ENCODE measurements at places on chromosomes 5 and 9.

DNA sequence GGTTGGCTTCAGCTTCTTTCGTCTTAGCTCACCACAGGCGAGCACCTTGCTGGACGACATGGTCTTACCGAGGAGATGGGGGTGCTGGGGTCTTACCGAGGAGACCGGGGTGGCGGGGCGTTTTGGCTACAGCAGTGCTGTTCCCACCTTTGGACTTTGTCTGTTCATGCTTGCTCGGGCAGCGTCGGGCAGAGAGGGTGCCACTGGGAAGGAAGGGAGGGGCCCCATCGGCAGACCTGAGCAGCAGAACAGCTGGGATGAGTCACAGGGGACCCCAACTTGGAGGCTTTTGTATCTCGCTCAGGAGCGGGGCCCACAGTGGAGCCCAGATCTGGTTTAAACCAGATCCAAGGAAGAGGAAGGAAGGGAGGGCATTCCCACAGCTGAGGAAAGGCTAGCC is 106.0 kb upstream of the CACNA1B start:
- DNase-seq = no peak

- DNase-seq = no peak
Measured at GRCh38 chr5:16437977-16438376, 27.6 kb downstream of the ZNF622 start.

- DNase-seq = no peak
Measured at GRCh38 chr5:72194846-72195245, 87.6 kb downstream of the MAP1B start.

- no peak for DNase-seq
Measured at GRCh38 chr5:171609806-171610452, 175.7 kb upstream of the SMIM23 start.
